ENCODE measurements at places on chromosomes 4 and X.

GRCh38 chr4:78764498-78764961 is 11.6 kb upstream of the BMP2K start:
- no peak for DNase-seq

DNA sequence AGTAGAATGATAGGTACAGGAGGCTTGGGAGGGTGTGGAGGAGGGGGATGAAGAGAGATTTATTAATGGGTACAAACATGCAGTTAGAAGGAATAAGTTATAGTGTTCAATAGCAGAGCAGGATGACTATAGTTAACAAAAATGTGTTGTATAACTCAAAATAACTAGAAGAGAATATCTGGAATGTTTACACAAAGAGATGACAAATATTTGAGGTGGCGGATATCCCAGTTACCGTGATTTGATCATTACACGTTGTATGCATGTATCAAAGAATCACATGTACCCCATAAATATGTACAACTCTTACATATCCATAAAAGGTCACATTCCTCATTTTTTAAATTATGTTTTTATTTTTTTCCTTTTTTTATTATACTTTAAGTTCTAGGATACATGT is 456.6 kb downstream of the MAGEB5 start:
- DNase-seq: no peak

GRCh38 chrX:18793601-18794089 is 86.2 kb downstream of the PPEF1 start:
- DNase-seq: peak; percentile 8

DNA sequence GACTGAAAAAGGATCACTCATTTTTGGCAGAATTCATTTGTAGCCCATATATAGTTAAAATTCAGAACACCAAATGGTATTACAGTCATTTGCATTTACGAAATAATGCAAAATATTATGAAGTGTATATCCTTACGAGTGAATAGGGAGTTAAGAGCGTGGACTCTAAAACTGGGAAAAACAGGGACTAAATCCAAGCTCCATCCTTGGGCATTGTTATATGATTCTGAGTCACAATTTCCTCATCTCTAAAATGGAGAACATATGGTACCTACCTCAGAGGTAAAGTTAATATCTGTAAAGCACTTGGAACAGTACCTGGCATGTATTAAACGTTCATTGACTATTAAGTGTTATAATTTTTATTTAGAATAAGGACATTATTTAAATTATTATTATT is 106.3 kb downstream of the ZAR1 start:
- DNase-seq: no peak

- no peak for DNase-seq
These were observed 17.7 kb upstream of the P2RY8 start for GRCh38 chrX:1554469-1555210.

DNA sequence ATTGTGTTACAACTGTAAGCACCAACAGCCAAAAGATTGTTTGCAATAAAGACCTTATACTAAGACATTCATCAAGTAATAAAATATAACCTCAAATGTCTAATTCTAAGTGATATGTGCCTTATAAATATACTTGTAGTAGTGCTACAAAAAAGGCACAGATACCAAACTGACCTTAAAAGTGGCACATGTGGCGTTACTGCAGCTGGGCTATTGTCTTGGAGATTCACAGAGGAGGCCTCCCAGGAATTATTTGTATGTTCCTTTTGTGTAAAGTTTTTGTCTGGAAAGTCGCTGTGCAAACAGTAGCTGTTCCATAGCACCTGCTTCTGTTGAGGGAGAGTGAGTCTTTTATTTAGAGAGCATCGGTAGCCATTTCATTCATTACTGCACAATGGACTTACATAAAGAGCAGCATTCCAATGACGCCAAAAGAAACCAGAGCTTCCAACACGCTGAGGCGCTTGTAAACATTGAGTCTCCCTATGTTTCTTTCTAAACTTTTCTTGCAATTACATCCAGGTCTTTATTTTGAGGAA is 143.7 kb downstream of the RPA4 start:
- DNase-seq: no peak

- DNase-seq: no peak
These were observed 6.5 kb downstream of the RNF150 start for GRCh38 chr4:141126769-141127168.

DNA sequence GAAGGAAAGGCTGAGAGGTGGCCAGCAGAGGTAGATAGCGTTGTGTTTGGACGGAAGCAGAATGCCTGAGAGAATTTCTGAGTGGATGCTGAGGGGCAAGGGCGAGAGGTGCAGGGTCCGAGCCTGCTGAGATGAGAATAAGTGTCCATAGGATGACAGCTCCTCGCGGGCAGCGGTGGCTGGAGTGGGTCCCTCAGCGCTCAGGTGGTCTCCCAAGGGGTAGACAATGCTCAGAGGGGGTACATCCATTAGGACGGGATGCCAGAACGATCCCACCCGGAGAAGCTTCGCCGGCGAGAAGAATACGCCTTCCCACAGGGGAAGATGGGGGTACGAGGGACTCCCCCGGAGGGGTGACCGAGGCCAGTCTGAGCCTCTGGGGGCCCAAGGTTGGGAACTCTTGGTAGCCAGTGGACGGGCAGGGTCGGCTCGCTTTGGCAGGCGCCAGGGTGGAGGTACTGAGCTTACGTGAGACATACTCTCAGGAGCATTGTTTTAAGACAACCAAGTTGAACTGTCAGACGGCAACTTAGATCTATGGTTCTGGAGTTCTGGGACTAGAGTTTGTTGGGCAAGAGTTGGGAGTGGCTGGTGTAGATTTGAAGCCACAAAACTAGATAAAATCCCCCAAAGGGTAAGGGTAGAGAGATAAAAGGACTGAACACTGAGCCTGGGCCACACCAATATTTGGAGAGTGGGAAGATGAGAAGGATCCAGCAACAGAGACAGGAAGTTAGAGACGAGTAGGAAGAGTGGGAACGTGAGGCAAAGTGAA is 15.8 kb downstream of the BRCC3 start:
- no peak for DNase-seq

DNA sequence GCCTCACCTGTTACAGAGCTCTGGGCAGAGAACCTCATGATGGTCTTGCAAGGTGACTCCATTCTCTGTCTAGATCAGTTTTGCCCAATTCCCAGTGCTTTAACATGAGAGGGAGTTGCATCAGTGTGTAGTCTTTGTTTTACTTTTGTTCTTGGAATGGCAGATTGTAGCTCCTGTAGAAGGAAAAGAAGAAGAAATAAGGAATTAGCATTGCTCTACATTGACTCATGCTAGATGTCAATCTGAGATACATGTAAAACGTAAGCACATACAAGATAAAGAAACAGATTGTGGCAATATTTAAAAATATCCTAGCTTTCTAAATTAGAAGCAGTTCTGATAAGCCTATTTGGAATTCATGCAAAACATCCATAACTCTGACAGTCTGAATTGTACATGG is 16.0 kb upstream of the PPEF1 start:
- DNase-seq: no peak

DNA sequence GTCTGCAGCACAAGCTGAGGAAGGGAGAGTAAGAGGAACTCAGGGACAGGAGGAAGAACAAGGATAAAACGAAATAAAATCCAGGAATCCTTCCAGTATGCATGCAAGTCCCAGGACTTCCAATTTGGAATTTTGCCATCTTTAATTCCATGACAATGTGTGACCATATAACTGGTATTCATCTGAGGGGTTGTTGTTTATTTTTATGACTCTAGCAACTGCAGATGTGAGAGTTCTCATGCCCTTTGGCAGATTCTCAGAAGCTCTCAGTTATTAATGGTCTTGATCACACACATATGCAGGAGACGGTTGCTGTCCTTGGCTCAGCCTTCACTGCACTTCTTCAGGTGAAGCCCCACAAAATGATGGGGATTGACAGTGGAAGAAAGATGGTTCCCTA is 148.2 kb downstream of the SMIM20 start:
- DNase-seq: no peak

DNA sequence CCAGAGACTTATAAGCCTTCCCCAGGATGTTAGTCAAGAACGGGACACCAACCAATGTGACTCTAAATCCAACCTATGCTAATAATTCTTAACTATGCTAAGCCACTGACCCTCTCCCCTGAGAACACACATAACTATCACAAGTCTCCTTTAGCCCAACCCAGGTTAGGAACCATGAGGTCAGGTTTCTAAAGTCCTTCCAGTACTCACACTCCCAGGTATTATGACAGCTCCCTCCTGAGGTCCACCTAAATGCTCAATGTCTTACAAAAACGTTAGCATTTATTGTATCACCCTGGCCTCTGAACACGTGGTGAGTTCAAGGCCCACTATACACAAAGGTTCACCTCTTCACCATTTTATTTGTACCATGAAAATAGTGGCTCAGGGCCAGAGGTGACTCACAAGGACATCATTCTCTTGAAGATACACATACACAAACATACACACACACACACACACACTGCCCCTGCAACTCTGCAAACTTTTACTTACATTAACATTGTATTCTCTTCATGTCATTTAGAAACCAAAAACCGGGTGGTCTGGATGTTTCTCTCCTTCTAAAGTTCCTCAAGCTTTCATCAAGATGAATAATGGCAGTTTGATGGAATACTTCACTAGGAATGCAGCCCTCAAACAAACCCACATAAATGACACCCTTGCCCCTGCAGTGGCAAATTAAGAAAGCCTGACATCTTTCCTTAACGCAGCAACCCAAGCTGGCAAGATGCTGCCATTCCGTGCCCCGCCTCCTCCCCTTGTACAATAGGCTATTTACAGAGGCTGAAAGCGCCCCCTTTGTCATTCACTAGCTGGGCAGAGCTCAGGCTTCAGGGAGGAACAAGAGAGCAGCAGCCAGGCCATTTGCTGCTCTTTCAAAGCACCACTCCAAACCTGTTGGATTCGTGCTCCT is 17.7 kb downstream of the ACSL1 start:
- no peak for DNase-seq

DNA sequence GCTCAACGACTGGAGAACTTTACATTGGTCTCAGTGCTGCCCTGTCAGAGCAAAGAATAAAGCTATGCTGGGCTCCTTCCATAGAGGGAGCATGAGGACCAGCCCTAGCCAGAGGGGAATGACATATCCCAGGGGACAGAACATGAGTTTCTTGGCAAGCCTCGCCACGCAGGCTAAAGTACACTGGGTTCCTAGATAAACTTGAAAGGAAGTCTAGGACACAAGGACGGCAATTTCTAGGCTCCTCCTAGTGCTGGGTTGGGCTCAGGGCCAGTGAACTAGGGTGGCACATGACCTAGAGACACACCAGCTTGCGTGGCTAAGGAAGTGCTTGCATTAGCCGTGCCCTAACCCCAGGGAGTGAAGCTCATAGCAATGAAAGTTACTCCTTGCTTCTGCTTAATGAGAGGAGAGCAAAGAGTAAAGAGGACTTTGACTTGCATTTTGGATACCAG is 141.0 kb downstream of the MAB21L2 start:
- DNase-seq: peak; percentile 30

DNA sequence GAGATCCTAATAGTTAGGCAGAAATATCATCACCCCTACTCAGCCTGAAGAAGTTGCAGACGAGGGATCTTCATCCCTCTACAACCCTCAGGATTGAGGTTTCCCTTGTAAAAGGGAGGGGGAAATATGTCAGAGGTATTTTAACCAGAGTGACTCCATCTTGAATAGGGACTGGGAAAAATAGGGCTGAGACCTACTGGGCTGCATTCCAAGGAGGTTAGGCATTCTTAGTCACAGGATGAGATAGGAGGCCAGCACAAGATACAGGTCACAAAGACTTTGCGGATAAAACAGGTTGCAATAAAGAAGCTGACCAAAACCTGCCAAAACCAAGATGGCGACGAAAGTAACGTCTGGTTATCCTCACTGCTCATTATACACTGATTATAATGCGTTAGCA is 17.5 kb downstream of the IL13RA2 start:
- DNase-seq: no peak

- peak; percentile 88 for DNase-seq
These were observed at the start of gene CCDC149 for GRCh38 chr4:24912252-24913118. Gene CCDC149 (minus strand): TSS chr4:24913042. CDS start chr4:24912864, 178 bp downstream.

GRCh38 chr4:143417679-143418403 is 81.2 kb downstream of the GAB1 start:
- no peak for DNase-seq

DNA sequence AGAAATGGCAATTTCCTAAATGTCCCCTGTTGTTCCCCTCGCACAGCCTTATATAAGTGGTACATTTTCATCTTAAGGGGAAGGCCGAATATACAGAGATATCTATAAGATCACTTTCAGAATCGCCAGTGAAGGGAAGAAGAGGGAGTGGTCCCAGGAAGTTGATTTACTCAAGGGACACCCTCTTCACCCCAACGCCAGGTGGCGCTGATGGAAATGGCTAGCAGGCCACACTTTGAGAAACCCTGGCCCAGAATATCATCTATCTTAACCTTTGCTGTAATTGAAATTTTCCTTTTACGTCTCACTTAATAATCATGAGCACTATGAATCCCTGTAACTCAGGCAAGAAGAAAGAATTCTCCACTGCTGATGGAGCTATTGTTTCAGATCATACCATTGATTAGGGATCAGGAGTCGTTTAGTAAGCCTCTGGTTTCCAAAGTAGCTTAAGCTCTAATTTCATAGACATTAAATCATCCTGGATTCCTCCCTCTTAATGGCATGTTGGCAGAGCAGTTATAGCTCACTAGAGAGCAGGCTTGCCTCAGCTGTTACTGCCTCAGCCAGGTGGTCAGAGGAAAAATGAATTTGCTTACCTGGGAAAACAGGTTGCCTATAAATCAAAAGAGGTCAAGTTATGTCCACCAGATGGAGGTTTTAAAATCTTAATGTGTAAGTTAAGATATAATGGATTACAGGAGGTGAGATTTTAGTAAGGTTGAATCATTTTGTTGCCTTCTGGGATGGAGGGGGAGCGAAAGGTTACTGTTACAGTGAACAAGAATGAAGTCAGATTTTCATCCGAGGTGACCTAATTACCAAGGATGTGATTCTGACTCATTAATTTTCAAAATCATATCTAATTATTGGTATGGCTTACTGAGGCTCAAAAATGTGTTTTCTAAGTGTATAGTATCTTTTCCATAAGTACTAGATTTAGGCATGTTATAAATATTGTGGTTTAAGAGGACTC is 941.2 kb upstream of the TENM3 start:
- DNase-seq: no peak

- DNase-seq: peak; percentile 12
These were observed 72.2 kb upstream of the PPP3CA start for GRCh38 chr4:101419336-101420135.

DNA sequence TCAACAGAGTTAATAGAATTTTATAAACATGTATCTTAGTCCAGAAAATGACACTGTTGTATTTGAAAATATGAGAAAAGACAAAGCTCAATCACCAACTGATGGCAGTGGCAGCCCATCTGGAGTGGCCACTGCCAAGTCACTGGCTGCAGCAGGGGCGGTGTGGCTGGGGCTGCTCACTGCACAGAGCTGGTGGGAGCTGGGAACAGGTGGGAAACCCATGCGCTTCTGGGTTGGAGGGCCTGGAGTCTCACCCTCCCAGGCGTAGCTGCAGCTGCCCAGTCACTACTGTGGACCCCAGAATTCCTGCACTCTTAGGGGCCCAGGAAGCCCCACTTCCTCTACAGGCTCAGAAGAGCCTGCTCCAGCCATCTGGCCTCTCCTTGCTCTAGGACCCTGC is 251.8 kb upstream of the NDST4 start:
- DNase-seq: no peak

GRCh38 chr4:828641-829271 is 2.8 kb upstream of the CPLX1 start:
- DNase-seq: peak; percentile 64
